ENCODE measurements at places on chromosomes 11 and 22. TPM values are rescaled to one million over a fixed set of nuclear protein-coding genes. Genes with fewer than 3 reads are reported as not detected.

DNA sequence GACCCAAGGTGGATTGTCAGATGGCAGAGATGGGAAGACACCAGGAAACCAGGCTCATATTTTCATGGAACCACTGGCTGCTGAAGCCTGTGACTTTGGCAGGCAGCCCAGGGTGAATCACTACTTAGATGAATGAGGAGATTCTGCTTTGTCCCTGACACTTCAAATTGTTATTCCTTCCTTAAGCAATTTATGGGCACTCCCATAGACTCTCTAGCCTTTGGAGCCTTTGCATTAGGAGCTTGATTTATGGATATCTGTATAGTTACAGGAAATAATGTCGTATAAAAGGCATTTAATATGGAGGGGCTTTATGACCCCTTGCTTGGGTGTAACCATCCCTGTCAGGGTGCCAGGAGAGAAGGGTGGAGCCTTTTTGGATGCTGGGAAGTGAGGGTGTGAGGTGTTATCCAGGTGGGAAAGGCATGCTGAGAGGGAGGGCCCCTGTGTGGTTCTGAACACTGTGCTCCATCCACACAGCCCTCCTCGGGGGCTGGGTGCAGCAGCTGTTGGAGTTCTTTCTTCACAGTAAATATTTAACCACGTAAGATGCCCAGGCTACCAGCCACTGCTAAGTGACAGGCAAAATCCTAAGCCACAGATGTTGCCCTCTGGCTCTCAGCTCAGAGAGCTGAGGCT lies 35.3 kb downstream of the IL18 start:
- DNase-seq: no peak

GRCh38 chr11:12439615-12440014 lies 62.2 kb downstream of the PARVA start:
- DNase-seq: no peak

DNA sequence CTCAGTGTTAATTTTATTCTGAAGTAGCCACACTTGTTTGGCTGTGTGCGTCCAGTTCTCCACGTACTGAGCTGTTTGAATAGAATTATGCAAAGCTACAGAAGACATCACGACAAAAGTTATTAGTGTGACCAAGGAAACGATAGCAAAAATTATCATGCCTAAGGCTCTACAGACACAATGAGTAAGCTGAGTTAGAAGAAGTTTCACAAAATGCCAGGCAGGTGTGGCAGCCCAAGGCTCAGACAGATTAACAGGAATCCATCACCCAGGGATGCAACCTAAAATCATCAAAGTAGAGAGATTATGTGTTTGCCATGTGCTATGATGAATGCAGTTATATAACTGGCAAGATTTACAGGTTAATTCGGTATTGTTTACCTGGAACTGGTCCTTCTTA lies 73.1 kb upstream of the INCENP start:
- DNase-seq: no peak

The CELSR1 gene
- total RNA-seq: 30.7 TPM

- no peak for DNase-seq
Observed at GRCh38 chr11:118689503-118689851, 10.0 kb upstream of the TREH start.

All from Panc1 (cell line).